ENCODE measurements at places on chromosomes 7 and 10.

DNA sequence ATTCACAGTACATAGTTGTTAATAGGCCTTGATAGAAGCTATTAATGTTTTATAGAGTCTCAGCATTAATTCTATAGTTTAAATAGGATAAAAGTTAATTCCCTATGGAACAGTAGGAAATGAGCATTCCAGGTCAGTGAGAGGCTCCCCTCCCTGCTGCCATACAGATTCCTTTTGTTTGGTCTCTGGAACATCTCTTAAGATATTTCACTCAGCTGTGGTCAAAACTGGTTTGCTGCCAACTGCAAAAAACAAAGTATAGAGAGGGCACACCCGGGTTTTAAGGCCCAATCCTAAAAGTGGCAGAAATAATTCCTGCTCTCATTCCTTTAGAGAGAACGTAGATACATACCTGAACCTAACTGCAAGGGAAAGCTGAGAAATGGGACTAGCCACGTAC is 51.3 kb downstream of the MDFIC start:
- no peak for DNase-seq

GRCh38 chr10:31479752-31480151 is 160.7 kb downstream of the ZEB1 start:
- no peak for DNase-seq

DNA sequence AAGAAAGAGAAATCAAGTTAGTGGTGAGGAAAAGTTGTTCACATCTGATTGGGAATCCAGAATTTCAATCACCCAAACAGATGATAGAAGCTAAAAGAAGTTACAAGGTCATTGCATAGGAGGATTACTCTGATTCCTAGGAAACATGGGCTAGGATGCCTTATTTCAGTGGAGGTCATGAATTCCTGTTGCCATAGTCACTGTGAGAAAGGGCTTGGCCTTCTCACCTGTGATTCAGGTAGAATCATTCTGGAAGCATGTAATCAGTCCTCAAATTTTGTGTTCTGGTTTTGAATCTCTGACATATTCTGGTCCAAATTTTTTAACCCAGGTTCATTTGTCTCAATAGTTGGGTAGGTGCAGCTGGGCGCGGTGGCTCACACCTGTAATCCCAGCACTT is 4.3 kb upstream of the NUB1 start:
- DNase-seq, result no peak

- DNase-seq, result no peak
These were observed 143.2 kb downstream of the SRPK2 start for GRCh38 chr7:105245398-105246114.

Data from cortex of kidney (tissue), 1 donor.